GM23338 (cell line): ENCODE measurements at places on chromosomes 2 and 18. TPM values are rescaled to one million over a fixed set of nuclear protein-coding genes. Genes with fewer than 3 reads are reported as not detected.

Gene PRPF40A
- 158 and 261 TPM in 2 replicates for total RNA-seq

Gene RASGRP3
- total RNA-seq: 0.69 TPM in 1 of 2 replicates, not detected in the other

Gene CTIF
- total RNA-seq: 9.6 and 14.4 TPM in 2 replicates

Gene EFR3B
- 10.7 and 11.8 TPM in 2 replicates for total RNA-seq

DNA sequence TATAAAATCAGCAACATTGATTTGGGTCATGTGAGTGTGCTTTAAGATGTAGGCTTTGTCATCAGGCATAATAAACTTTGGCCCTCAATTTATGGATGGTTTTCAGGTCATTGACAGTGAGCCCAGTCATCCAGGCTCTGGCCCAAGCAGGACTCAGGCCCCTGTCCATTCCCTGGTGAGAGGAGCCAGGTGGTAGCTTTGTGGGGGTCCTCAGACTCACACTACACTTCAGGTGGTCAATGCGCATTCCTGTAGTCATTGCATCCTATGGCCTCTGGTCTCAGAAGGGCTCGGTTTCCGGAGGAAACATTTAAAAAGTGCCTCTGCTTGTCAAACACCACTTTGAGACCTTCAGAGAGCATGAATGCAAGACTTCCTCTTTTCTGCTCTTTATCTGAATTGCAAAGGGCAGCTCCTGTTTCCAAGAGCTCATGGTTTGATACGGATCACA is 20.2 kb downstream of the LGALSL start:
- no peaks in the 10 kb centered on the region for H3K36me3 ChIP-seq
- no peaks in the 10 kb centered on the region for H3K27me3 ChIP-seq
- H3K27ac ChIP-seq: no peak overlapping the region
- DNase-seq: no peak

- H3K4me1 ChIP-seq: peaks cover 16% of the 10 kb centered on the region; the same call in 1 of the 2 replicates
- H3K27me3 ChIP-seq: no peaks in the 10 kb centered on the region
- no peak for DNase-seq
- no peak overlapping the region for H3K4me3 ChIP-seq
- no peaks in the 10 kb centered on the region for H3K36me3 ChIP-seq
Measured at GRCh38 chr2:127097841-127098651, 8.9 kb downstream of the BIN1 start.

GRCh38 chr2:79001285-79001684 is 24.2 kb upstream of the REG3G start:
- H3K36me3 ChIP-seq: no peaks in the 10 kb centered on the region
- no peaks in the 10 kb centered on the region for H3K4me1 ChIP-seq
- no peak for DNase-seq
- no peak overlapping the region for H3K4me3 ChIP-seq

GRCh38 chr2:175871331-175872004 is 130.6 kb downstream of the LNPK start:
- H3K4me3 ChIP-seq: no peak overlapping the region
- H3K36me3 ChIP-seq: no peaks in the 10 kb centered on the region
- no peaks in the 10 kb centered on the region for H3K27me3 ChIP-seq
- H3K4me1 ChIP-seq: no peaks in the 10 kb centered on the region
- no peak for DNase-seq

- H3K27ac ChIP-seq: no peak overlapping the region
- no peak overlapping the region for H3K4me3 ChIP-seq
- H3K36me3 ChIP-seq: no peaks in the 10 kb centered on the region
- no peak for DNase-seq
Measured at GRCh38 chr2:151766437-151767153, 32.3 kb upstream of the NEB start.

DNA sequence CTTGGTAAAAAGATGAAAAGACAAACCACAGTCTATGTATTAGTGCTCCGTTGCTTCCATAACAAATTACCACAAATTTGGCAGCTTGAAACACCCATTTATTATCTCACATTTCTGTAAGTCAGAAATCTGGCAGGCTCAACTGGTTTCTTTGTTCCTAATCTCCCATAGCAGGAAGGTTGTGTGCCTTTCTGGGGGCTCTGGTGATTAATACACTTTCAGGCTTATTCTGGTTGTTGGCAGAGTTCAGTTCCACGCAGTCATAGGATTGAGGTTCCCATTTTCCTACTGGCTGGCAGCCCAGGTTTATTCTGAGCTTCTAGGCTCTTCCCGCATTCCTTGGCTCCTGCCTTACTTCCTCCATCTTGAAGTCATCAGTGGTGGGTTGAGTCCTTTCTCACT is 189.3 kb downstream of the ANAPC1 start:
- no peak for DNase-seq
- H3K4me1 ChIP-seq: no peaks in the 10 kb centered on the region
- no peak overlapping the region for H3K4me3 ChIP-seq
- H3K27ac ChIP-seq: no peak overlapping the region
- no peaks in the 10 kb centered on the region for H3K36me3 ChIP-seq
- H3K27me3 ChIP-seq: no peaks in the 10 kb centered on the region

DNA sequence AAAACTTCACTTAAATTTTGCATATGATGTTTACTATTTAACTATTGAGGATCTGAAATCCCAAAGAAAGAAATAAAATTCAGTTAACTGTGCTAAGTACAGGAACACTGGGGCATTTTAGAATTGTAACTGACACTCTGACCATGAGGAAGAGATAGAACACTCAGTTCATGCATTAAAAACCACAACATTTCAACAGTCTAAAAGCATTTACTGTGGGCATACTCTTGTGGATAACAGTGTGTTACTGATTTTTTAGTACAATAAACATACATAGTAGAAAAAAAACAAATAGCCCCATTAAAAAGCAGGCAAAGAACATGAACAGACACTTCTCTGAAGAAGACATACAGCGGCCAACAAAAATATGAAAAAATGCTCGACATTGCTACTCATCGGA is 1122.7 kb upstream of the PIK3C3 start:
- no peaks in the 10 kb centered on the region for H3K4me1 ChIP-seq
- DNase-seq: no peak
- no peak overlapping the region for H3K4me3 ChIP-seq
- no peak overlapping the region for H3K27ac ChIP-seq
- H3K27me3 ChIP-seq: no peaks in the 10 kb centered on the region

- 0 out of 2 replicates have a peak, but pooled peaks cover 3% of the 10 kb centered on the region for H3K36me3 ChIP-seq
- H3K4me1 ChIP-seq: no peaks in the 10 kb centered on the region
- H3K27me3 ChIP-seq: no peaks in the 10 kb centered on the region
- DNase-seq: no peak
Measured at GRCh38 chr2:237152361-237152760, 66.7 kb downstream of the COPS8 start.
